ENCODE measurements at places on chromosomes 3 and 15.
A peak's percentile ranks its signal among the peaks of the same experiment; 100 is the strongest.

GRCh38 chr3:117710501-117710900 is 1000.9 kb downstream of the TUSC7 start:
- DNase-seq, result no peak

DNA sequence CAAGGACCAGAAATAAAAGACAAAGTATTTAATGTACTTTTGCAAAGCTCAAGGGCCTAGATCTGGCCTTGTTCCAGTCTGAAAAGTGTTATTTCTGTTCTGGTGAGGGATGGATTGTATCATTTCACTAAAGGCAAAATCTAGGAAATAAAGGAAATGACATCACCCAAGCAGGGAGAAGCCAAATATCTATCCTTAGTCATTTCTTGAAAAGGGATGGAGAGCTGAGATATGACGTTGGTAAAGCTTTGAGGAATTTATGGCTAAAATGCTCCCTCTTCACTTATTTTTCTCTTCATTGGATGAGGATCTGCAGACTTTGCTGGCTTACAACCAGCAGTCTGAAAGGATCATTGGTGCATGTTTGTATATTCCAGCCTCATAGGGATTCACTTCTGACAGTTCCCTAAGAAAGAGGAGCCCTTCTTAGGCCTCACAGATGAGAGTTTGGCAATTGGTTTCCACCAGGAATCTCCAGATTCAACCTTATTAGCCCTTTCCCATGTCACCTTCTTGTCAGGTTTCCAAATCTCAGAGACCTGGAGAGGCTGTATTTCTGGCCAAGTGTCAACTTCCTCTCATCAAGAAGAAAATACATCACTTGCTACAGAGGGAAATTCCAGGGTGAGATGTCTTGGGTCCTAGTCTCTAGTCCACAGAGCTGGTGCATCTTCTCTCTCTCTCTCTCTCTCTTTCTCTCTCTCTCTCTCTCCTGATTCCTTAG is 93.7 kb upstream of the BOC start:
- no peak for DNase-seq

DNA sequence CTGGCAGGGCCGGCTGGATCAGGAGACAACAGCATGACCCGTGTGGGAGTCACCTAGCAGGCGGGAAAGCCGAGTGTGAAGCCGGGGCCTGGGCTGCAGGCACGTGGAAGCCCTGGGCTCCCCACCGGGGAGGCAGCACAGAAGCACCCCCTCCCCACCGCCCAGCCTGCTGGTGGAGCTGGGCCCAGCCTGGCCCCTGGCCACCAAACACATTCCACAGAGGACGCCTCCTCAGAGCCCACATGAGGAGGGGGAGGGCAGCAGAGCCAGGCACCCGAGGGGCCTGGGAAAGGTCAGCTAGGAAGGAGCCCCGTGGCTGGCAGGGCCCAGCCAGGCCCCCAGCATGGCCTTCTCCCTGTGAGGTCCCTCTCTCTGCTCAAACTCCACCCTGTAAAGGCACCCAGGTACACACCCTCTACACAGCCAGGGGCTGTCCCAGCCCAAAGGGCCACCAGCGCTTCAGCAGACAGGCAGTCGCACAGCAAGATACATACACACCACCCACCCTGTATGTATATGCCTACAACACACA is 4.5 kb downstream of the PLXNB1 start:
- DNase-seq, result no peak

DNA sequence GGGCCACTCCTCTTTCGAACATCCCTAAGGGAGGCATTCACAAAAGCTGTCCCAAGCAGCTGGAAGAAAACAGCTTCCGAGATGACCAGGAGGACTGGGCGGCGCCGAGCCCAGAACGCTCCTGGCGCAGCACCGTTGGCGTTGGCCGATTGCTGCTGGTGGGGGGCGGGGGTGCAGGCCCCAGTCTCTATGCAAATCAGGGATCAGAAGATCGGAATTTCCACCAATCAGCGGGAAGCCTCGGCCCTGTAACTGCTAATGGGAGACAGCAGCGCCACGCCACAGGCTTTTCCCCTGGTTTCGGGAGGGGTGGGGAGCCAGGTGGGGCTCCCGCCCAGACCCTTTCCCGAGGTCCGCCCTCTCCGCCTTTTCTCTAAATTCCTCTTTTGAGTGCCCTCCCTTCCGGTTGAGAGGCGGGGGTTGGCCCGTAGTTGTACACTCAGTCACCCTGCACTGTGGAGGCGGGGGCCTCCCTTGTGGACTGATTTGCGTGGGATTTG is 27.0 kb downstream of the HMCES start:
- peak; percentile 69 for DNase-seq

DNA sequence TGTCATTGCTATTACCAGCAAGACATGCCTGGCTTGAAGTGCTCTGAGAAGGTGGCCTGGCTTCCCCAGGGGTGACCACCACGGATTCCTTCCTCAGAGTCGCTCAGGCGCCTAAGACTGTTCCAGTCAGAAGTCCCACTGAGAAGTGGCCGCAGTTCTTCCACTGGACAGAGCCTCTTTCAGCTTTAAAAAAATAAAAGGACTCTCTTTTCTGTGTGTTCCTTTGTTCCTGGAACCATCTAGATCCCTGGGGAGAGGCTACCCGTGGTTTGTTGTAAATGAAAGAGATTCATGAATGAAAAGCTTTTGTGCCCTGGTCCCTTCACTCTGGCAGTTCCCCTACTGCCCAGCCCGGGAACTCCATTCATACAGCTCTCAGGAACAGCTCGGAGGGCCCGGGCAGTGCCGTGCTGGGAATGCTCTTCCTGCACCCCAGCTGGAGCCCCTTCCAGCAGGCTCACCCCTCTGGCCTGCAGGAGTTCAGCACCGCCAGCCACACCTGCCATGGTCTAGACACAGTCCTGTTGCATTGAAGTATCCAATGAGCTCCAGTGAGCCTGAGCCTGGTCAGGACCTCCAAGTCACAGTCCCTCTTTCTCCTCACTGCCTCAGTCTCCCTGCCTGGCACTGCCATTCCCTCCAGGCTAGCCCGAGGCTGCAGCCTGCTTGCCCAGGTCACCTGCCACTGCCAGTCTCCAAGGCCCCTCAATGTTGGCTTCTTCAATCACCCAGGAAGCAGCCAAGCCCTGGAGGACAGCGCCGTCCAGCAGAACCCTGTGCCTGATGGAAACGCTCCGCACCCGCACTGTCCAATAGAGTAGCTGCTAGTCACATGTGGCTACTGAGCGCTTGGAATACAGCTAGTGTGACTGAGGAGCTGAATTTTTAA is 75.4 kb downstream of the XXYLT1 start:
- DNase-seq, result no peak

GRCh38 chr3:24829011-24829581 is 334.4 kb upstream of the THRB start:
- no peak for DNase-seq

- DNase-seq, result no peak
Measured at GRCh38 chr15:85491691-85492090, 111.3 kb downstream of the AKAP13 start.

GRCh38 chr3:78703944-78704343 is 1063.9 kb downstream of the ROBO1 start:
- DNase-seq, result no peak

DNA sequence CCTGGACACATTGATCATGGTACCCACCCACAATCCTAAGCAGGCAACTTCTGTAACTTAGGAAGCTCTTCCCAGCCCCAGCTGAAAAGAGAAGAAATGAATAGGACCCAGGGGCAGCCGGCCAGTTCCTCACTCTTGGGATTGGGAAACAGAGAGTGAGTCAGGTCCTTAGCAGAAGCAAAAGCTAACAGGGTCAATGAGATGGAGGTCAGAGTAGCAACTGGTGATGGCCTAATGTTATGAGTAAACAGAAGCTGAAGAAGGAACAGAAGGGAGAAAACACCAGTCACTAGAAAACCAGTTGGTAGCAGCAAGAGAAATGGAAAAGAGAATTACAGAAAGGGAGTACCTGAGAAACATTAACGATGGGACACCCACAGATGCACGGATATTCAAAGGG is 20.0 kb downstream of the RIOX2 start:
- DNase-seq, result no peak

GRCh38 chr15:94791008-94791407 is 559.6 kb downstream of the MCTP2 start:
- DNase-seq, result no peak

GRCh38 chr3:187740421-187741399 is 4.6 kb downstream of the BCL6 start:
- DNase-seq, result no peak

- DNase-seq, result no peak
Measured at GRCh38 chr3:39269528-39269927, 10.3 kb downstream of the CX3CR1 start.

DNA sequence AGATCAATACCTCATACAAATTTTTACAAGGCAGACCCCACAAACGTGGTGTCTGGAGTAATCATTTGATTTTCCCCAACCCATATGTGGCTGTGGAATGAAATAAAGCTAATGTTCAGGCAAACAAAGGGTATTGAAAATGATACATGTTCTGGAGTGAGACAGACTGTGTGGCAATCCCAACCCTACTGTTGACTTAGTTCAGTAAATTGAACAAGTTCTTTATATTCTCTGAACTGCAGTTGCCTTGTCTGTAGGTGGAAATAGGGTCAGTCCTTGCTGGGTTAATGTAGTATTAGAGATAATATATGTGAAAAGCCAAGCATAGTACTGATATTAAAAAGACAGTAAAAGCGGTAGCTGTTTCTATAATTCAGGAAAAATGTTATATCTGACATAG is 69.0 kb downstream of the GRM7 start:
- DNase-seq, result no peak

DNA sequence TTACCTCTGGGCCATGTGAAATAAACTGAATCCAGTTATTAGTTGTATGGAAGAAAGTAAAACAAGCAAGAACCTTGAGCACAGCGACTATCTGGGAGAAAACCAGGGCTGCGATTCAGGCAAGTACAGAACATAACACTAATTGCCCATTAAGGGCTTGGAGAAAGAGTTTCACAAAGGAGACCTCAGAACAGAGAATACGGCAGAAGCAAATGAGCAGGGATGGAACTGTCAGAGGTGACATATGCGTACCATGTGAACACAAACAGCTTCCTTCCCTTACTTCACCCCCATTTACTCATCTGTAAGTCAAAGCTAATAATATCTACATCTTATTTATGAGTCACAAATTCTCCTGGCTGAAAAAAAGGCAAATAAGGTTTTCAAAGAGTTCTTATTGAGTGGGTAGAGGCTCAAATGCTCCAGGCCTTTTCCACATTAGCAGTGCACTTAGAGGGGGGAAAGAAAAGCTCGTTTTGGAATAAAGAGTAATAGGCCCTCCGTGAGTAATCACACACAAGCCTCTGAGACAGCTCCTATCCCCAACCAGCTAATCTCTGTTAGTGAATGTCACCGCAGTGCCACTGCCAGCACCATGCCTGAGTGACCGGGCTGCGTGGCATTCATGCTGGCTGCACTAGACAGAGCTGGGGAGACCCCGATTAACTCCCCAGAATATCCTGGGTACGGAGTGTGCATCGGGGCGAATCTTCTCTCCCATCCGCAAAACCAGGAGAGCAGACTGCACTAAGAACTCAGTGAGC is 2.6 kb downstream of the PCSK6 start:
- no peak for DNase-seq

- peak; percentile 97 for DNase-seq
Measured at GRCh38 chr3:178382449-178383061, 153.7 kb upstream of the KCNMB2 start.

GRCh38 chr15:59317211-59317610 is 55.5 kb downstream of the MYO1E start:
- DNase-seq, result no peak

DNA sequence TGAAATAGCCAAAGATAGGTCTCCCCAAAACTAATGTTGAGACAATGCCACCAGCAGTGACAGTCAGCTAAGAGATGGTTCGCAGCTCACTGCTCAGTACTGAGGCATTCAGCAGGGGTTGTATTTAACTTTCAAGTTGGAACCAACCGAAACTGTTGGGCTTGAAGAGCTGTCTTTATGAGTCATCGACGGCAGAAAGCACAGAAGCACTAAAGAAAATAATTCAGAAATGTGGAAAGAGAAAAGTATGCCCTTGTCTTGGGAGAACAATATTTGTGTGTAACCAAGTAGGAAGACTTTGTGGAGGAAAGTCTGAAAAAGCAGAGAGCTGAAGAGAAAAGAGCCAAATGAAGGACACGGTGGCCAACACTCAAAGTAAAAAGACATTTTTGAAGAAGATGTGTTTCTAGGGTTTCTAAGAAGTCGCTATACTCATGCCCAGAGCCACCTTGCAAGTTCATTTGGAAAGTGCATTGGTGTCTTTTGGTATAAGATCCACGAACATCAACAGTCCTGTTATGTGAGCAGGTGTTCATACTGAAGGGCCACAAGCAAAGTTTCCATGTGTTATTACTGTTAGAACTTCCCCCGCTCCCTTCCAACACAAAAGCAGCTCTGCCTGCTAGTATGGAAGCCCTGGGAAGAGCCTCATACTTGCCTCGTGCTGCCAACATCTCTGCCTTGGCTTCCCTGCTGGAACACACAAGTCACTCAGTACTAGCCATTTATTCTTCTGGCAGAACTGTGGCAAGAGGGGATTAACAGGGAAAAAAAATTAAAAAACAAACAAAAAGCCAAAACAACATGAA is 4.1 kb upstream of the RARB start:
- no peak for DNase-seq

DNA sequence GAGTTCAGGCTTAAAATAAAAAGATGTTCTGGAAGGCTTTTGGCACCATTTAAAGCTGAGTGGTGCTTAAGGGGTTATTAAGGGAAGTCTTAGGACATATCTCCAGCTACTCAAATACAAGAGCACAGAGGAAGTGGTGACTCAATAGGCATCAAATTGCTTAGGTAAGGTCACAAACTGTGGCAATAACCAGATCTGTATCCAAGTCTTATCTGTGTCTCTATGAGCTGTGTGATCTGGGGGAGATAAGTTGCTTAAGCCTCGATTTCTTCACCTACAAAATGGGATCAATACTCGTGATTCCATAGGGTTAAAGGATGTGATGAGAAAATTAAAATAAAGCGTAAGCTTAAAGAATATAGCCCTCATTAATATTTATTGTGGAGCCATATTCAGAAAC is 7.6 kb downstream of the HDC start:
- peak; percentile 53 for DNase-seq

DNA sequence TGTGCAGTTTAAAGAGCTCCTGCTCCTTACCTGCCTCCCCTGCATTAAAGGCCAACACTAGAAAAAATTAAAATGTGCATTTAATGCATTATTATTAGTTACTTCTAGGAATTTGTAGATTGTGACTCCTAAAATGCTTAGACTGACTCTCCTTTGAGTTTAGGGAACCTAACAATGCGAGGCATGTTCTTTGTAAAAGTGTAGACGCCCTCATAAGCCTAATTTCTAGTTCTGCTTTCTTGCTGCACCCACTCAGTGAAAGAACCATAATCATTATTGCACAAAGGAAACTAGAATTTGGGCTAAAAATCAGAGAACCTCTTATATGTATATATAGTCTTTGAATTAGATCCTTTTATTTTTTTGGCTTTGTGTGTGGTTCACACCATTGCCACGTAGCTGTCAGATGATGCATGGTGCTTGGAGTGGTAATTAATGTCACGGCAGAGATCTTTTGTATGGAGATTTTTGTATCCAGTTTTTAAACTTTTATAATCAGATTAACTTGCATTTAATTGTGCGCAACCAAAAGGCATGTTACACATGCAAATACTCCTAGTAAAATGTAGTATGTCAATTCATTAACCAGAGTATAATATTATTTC is 710 bp downstream of the ABHD10 start:
- DNase-seq, result no peak
